ENCODE measurements at places on chromosomes 3 and 15. TPM values are rescaled to one million over a fixed set of nuclear protein-coding genes. Genes with fewer than 3 reads are reported as not detected.
A peak's percentile ranks its signal among the peaks of the same experiment; 100 is the strongest.

Gene ZWILCH
- 21.6 TPM for total RNA-seq

Gene ARNT2
- total RNA-seq, result 0.14 TPM

DNA sequence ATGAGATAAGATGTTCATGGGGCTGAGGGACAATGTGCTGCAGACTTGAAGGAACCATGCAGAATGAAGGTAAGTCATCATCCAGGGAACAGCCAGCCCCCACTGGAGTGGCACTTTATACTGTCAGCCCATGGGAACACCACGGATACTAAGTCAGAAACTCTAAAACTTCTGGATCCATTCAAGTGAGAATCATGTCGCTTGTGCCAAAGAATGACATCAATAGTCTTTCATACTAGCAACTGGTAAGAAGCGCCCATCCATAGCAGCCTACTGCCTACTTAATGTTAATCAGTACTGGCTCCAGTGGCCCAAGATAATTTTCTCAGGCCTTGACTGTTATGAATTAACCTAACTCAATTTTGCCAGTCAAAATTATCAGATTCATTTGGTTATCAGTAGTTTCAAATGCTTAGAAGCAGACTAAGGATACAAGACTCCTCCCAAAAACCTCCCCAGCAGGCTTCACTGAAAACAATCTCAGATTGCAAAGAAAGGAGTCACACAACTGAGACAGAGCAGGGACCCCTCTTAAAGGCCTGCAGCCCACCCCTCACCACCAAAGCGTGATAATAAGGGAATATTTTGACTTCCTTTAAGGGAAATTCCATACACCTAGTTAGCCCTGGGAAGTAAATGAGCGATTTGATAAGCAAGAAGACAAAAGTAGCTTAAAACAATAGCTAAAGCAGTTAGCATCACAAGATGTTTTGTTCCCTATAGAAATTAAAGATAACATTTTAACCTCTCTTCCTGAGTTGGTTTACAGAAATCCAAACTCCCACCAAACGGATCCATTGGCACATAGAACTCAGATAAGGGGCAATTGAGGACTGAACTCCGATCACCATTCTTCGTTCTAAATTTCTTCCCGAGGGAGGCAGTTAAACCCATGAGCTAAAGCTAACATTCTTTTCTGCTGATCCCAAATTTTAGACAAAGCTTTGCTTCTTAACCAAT lies 98.8 kb downstream of the TGFBR2 start:
- peaks cover 15% of the 10 kb centered on the region for H3K36me3 ChIP-seq
- H3K27ac ChIP-seq, result no peak overlapping the region
- H3K4me1 ChIP-seq, result peaks cover 23% of the 10 kb centered on the region
- no peaks in the 10 kb centered on the region for H3K27me3 ChIP-seq

DNA sequence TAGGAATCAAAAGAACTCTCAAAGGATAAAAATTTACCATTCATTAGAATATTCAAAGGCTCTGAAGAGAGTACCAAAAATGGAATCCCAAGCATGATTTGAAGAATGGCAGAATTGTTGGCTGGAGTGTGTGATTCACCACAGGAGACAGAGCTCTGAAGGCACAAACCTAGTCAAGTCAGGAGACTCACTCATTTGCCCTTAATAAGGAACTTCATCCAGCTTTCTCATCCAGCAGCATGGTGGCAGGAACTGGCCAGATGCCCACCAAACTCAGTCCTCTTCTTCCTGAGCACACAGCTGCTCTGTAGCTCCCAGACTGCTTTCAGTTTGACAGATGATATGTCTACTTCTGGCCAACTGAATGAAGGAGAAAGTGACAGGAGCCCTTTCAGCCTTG lies 16.5 kb upstream of the HEG1 start:
- no peaks in the 10 kb centered on the region for H3K27me3 ChIP-seq
- no peak for DNase-seq
- no peak overlapping the region for H3K27ac ChIP-seq
- H3K4me3 ChIP-seq, result no peak overlapping the region
- no peaks in the 10 kb centered on the region for H3K36me3 ChIP-seq
- peaks cover 8% of the 10 kb centered on the region for H3K4me1 ChIP-seq

GRCh38 chr3:46626039-46626438 lies 13.7 kb downstream of the FAM240A start:
- H3K27ac ChIP-seq, result no peak overlapping the region
- H3K36me3 ChIP-seq, result no peaks in the 10 kb centered on the region
- no peak for DNase-seq
- peaks cover 12% of the 10 kb centered on the region for H3K4me1 ChIP-seq

DNA sequence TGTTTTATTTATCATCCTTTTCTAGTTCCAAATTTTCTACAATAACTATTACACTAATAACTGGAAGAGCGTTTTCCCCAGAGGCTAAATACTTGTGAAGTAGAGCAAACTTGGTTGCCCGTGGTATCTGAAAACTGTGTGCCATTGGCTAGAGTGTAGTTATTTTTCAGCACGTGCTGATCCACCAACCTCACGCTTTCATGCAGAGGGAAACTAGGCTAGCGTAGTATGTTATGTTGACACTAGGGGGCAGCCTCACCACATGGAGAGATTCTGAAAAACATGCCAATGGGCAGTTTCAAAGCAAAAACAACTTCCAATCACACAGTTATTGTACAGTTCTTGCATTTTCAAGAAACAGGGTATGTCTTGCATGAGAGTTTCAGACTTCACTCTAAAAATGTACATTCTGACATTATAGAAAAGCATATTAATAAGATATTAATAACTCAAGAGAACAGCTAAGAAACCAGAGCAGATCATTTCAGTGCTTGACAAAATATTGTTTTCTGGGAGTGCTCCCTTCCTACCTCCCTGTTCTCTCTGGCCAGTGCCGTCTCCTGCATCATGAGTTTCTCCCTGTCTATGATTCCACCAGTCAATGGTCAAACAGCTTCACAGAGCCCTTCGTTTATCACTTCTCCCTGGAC lies 39.7 kb downstream of the SPATA12 start:
- no peaks in the 10 kb centered on the region for H3K36me3 ChIP-seq
- no peaks in the 10 kb centered on the region for H3K27me3 ChIP-seq
- no peak overlapping the region for H3K27ac ChIP-seq
- DNase-seq, result peak; percentile 84
- no peaks in the 10 kb centered on the region for H3K4me1 ChIP-seq
